T-helper 17 cell (primary cell): ENCODE measurements at places on chromosomes 7 and 10.

GRCh38 chr10:64097391-64098122 lies 576.4 kb downstream of the REEP3 start:
- no peak for DNase-seq

GRCh38 chr10:14953424-14954000 lies 384 bp downstream of the DCLRE1C start:
- DNase-seq, result no peak

DNA sequence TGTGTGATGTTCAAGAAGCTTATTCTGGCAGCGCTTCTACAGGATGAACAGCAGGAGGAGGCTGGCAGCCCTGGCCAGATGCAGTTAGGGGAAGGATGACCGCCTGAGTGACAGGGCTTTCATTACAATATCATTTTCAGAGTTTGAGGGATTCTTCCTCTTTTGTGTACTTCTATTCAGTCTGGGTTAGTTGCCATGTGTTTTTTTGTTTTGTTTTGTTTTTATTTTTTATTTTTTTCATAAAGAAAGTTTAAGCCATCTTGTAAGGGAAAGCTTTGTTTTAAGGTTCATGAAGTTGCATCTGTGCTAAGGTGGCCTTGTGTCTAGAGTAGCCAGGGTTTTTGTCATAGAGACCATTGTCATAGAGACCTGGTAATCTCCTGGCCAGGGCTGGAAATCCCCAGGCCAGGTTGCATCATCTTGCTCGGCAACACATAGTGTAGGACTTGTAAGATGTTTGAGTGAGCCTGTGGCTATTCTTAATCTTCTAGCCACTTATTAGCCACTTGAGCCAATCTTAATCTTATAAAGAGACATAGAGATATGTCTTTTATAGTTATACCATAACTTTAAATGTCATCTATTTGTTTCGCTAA lies 230.5 kb upstream of the TMEM229A start:
- DNase-seq, result no peak

- no peak for DNase-seq
Measured at GRCh38 chr7:80435521-80435920, 76.3 kb downstream of the GNAT3 start.

GRCh38 chr10:31018962-31019361 lies 12.7 kb downstream of the ZNF438 start:
- no peak for DNase-seq

- DNase-seq, result no peak
Measured at GRCh38 chr7:16923019-16923418, 41.2 kb upstream of the AGR3 start.

DNA sequence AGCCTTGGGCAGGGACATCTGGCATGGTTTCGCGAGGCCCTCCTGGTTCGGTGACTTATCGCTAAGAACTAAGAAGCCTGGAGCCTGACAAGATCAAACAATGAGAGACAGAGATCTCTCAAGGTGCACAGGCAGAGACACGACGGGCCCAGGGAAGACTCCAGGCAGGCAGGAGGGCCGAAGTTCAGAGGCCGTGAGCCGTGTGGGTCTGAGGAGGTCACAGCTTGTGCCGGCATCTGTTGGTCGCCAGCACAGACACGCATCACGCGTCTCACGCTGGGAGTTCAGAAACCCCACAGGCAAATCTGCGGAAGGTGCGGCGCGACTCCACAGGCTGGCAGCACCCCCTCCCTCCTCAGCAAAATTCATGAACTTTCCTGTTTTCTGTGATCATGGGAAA lies 314.0 kb downstream of the DNAJB6 start:
- DNase-seq, result no peak

- DNase-seq, result no peak
Measured at GRCh38 chr10:79385392-79385795, 38.1 kb downstream of the PPIF start.

GRCh38 chr7:108132551-108133265 lies 2.5 kb upstream of the LAMB4 start:
- DNase-seq, result no peak

- DNase-seq, result no peak
Measured at GRCh38 chr7:107816011-107816566, 13.1 kb upstream of the SLC26A3 start.

- DNase-seq, result no peak
Measured at GRCh38 chr10:16509996-16510395, 11.7 kb downstream of the C1QL3 start.

DNA sequence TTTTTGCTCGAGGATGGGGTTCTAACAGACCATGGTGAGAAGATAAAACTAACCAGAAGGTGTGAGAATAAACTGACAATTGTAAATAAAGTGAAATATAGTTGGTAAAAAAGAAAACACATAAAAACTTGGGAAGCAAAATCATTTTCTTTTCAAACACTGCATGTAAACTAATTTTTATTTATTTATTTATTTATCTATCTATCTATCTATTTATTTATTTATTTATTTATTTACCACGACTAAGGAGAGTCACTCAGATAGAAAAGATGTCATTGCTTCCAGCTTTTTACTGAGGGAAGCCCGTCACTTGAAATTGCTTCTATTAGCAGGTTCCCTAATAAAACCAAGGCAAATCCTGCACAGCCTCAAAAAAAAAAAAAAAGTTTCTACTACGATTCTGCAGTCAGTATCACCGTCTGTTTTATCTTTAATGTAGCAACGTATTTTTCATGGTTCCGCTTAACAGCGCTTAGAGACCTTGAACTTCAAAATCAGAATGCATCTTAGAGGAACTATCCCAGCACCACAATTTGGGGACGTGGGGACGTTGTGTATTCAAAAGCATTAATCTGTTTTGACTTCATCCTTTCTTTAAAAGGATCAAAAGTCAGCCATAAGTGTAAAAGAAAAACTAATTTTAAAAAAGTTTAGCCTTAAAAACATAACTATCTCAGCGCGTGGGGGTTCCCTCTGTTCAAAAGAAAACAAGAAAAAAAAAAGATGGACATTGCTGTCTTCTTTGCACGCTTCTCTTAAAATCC lies 33.3 kb upstream of the EBLN1 start:
- DNase-seq, result no peak

GRCh38 chr7:42359946-42360345 lies 122.9 kb upstream of the GLI3 start:
- DNase-seq, result no peak

DNA sequence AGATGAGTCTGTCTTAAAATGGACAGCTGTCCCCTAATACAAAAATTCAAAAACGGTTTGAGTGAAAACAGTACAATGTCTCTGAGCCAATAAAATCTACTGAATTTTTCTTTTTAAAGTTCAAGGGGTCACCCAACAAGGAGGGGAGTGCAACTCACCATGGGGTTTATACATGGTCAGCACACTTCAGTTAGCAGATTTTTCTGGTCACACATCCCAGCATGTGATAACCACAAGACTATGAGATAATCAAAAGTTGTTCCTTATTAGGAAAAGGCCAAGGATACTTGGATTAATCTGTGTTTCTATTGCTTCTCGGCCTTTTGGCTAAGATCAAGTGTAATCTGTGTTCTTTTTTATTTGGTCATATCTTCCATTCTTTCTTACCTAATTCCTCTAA lies 31.6 kb downstream of the ABCB5 start:
- DNase-seq, result no peak

DNA sequence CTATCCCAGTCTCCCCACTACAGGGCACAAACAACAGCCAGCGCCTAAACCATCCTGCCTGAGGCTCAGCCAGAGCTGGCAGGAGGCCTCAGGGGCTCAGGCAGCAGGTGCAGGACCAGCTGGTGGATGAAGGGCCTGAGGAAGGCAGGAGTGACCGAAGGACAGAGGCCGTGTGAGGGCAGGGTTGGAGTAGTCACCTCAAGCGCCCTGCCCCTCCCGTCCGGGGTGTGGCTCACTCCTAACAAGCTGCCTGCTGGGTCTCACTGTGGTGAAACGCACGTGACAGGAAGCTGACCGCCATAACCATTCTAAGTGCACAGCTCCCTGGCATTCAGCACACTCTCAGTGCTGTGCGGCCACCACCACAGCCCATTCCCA lies 281.1 kb downstream of the ELFN1 start:
- no peak for DNase-seq

- DNase-seq, result no peak
Measured at GRCh38 chr10:13809427-13809826, 222.7 kb downstream of the PRPF18 start.

GRCh38 chr10:31584876-31585275 lies 265.9 kb downstream of the ZEB1 start:
- no peak for DNase-seq

- no peak for DNase-seq
Measured at GRCh38 chr7:147432079-147432478, 1158.5 kb upstream of the C7orf33 start.

GRCh38 chr7:123945938-123946337 lies 20.9 kb downstream of the SPAM1 start:
- DNase-seq, result no peak

DNA sequence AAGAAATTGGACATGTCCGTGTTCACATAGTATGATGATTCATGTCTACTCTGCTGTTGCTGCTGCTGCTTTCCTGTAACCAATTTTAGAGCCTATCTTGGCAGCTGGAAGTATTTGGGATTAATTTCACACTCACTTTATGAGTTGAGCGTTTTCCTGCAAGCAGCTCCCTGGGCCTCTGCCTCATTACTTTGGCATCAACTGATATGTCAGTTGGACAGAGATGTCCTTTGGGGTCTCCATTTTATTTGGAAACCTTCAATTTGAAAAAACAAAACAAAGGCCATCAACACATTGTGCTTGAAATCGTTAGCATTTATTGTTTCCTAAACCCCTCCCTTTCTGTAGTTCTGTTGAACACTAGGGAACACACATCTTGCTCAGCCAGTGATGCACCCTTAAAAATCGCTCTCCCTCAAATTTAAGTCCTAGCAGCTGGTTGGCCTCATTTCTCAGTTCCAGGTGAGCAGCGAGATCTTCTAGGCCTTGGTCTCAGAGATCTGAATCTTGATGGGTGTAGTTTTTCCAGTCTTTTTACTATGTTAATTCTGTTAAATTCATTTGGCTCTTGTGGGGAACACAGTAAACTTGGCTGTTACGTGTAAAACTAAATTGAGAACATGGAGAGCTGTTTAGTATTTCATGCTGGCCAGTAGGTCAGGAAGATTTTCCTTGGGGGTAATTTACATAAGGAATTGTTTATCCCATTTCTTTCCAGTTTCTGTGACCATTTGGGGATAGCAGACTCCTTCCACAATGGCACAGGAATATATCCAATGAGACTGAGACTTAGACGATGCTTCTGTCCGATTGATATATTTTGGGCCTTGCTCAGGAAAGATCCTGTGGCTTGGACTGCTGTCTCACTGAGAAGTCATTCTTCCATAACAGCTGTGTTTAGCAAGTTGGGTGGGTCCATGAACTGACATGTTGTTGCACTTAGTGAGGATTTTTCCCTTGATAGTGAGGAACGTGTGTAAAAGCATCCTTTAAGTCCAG lies 371.6 kb downstream of the BBS9 start:
- DNase-seq, result no peak
